ENCODE measurements at places on chromosomes 7 and 10.
A peak's percentile ranks its signal among the peaks of the same experiment; 100 is the strongest.

DNA sequence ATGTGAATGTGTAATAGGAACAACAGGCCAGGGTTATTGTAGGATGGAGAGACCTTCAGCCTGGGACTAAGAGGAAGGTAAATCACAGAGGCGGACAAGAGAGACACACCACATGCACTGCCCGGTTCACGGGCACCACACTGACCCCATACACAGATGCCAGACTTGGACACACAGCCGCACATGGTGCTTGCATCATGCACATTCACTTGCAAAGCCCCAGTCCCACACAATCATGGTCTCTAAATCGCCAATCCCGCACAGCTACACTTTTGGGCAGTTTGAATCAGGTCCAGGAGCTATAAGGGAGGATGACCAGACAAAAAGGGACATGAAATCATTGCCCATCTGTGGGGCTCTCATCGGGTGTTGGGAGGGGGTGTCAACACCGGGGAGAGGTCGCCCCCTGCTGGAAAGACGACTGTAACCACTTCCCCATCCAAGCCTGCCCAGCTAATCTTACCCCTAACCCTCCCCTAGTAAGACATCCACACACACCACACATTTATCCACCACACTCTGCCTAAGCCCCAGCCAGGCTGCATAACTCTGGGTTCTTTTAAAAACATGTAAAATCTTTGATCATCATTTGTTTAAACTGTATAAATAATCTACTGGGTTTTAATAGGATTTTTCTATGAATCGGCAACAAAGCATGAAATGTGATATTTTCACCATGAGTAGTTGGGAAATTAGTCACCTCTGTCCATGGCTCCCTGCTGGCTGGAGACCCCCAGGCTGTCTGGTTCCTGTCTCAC is 40.5 kb upstream of the SLF2 start:
- peak; percentile 27 for DNase-seq
- no peak overlapping the region for H3K27ac ChIP-seq
- peaks cover 10% of the 10 kb centered on the region for H3K27me3 ChIP-seq
- no peaks in the 10 kb centered on the region for H3K36me3 ChIP-seq
- peaks cover 9% of the 10 kb centered on the region for H3K4me1 ChIP-seq

DNA sequence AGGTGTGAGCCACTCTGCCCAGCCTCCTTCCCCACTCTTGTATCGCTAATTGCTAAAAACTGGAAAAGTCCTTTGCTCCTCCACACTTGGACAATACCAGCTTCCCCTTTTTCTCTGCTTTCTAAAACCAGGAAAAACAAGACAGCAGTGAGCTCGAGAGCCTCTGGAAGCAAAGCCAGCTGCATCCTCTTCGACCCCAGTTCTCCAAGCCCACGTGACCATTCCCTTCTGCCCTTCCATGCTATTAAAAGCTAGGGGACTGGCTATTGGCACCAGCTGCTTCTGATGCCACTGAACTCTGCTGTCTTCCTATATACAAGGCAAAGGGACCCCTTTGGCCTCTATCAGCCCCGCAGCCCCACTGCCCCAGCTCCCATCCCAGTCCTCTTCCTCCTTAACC is 92.2 kb downstream of the SPDYE5 start:
- H3K27ac ChIP-seq, result no peak overlapping the region
- H3K4me1 ChIP-seq, result no peaks in the 10 kb centered on the region
- peaks cover 50% of the 10 kb centered on the region for H3K36me3 ChIP-seq
- no peak overlapping the region for H3K4me3 ChIP-seq
- no peaks in the 10 kb centered on the region for H3K27me3 ChIP-seq
- no peak for DNase-seq

DNA sequence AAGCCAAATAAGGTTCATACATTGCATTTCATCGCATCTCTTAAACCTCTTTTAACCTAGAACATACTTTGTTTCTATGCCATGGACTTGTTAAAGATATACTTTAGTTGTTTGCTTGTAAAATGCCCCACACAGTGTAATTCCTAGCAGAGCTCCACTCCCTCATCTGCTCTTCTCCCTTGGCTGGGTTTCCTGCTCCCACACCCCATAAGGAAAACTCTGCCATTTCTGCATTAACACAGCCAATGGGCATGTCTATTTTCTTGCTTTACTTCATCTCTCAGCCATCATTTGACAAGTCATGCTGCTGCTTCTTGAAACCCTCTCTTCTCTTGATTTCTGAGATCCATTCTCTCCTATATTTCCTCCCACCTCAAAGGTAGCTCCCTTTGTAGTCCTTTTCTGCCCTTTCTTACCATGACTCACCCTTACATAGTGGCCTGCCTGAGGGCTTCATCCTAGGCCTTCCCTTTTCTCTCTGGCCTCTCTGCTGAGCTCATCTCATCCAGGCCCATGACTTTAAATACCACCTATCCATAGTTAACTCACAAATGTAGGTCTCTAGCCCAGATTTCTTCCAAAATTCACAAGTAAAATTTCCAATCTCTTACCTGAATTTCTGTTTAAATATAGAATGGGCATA is 471.4 kb downstream of the ADRA2A start:
- H3K4me3 ChIP-seq, result no peak overlapping the region
- no peaks in the 10 kb centered on the region for H3K36me3 ChIP-seq
- DNase-seq, result no peak
- H3K27ac ChIP-seq, result no peak overlapping the region
- no peaks in the 10 kb centered on the region for H3K4me1 ChIP-seq

DNA sequence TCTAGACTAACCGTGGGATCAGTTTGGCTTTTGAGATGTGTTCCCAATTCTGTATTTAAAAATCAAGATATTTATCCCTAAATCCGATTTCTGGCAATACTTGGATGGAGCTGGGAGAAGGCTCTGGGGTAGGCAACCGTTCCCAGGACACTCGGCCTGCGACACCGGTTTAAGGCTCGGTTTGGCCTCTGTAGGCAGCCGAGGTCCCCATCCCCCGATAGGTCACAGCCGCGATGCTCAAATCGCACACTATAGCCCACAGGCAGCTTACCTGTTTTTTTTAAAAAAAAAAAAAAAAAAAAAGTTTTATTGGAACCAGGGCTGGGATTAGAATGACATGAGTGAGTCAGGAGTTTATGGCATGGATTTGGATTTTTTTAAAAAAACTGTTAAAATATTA is 729 bp upstream of the TAF3 start:
- H3K4me3 ChIP-seq, result peak overlapping the region; percentile 100
- H3K36me3 ChIP-seq, result no peaks in the 10 kb centered on the region
- no peaks in the 10 kb centered on the region for H3K27me3 ChIP-seq
- H3K4me1 ChIP-seq, result peaks cover 1% of the 10 kb centered on the region
- no peak for DNase-seq
- no peak overlapping the region for H3K27ac ChIP-seq

GRCh38 chr7:34417781-34418180 is 240.2 kb upstream of the NPSR1 start:
- no peaks in the 10 kb centered on the region for H3K27me3 ChIP-seq
- no peaks in the 10 kb centered on the region for H3K36me3 ChIP-seq
- no peak for DNase-seq
- no peaks in the 10 kb centered on the region for H3K4me1 ChIP-seq
- no peak overlapping the region for H3K27ac ChIP-seq
- H3K4me3 ChIP-seq, result no peak overlapping the region

DNA sequence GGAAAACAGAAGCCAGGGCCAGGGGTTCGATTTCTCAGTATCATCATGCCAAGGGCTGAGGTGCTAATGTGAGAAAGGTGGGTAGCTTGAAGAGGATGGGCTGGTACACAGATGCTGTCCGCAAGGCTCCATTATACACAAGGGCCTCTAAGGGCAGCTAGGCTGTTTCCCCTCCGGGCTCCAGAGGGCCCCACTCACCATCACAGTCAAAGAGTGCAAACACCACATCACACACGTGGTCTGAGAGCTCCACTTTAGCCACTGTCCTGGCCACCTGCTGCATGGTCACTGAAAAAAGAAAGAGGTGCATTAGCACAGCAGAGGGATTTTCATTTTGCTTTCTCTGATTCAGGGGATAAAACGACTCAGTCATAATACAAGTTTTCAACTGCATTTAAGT is 20.9 kb upstream of the DNAJB12 start:
- H3K36me3 ChIP-seq, result no peaks in the 10 kb centered on the region
- H3K4me3 ChIP-seq, result no peak overlapping the region
- no peak overlapping the region for H3K27ac ChIP-seq
- H3K27me3 ChIP-seq, result no peaks in the 10 kb centered on the region
- H3K4me1 ChIP-seq, result no peaks in the 10 kb centered on the region

- no peak overlapping the region for H3K4me3 ChIP-seq
- no peak for DNase-seq
- no peaks in the 10 kb centered on the region for H3K36me3 ChIP-seq
Observed at GRCh38 chr10:102261196-102261595, 15.9 kb downstream of the GBF1 start.
